Activated CD8-positive, alpha-beta memory T cell treated with anti-CD3 and anti-CD28 coated beads for 48 hours (primary cell): ENCODE measurements at places on chromosomes 3 and 15.

DNA sequence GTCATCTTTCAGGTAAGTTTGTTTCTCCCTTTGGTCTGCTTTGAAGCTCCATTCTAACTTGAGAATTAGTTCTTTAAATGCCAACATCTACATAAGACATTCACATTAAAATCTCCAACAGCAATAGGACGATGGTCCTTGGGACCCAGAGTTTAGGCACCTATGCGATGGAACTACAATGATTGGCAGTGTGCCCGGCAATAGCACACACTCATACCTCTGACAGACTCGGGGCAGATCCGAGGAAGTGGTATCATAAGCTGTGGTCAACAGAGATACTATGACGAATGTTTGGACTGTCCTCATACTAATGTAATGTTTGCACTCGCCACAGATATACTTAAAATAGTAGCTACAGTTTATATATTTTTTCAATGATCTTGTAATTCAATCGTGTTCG is 34.2 kb upstream of the NR2F2 start:
- no peak for DNase-seq

DNA sequence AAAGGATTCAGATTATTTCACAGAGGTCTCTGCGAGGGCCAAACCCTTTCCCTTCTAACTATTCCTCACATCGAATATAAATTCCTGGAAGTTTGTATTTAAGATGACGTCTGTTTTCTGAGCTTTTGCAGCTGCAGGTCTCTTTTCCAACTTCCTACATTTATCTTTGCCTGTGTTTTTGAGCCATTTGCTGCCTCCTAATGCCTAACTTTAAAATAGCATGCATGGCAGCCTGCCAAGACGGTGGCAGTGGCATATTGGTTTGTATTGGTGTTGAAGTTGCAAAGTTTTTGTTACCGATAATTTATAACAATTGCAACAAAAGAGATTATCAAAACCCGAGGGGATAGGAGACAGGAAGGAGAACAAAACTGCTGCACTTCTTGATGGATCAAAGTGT is 187.1 kb upstream of the DNAJC19 start:
- no peak for DNase-seq

DNA sequence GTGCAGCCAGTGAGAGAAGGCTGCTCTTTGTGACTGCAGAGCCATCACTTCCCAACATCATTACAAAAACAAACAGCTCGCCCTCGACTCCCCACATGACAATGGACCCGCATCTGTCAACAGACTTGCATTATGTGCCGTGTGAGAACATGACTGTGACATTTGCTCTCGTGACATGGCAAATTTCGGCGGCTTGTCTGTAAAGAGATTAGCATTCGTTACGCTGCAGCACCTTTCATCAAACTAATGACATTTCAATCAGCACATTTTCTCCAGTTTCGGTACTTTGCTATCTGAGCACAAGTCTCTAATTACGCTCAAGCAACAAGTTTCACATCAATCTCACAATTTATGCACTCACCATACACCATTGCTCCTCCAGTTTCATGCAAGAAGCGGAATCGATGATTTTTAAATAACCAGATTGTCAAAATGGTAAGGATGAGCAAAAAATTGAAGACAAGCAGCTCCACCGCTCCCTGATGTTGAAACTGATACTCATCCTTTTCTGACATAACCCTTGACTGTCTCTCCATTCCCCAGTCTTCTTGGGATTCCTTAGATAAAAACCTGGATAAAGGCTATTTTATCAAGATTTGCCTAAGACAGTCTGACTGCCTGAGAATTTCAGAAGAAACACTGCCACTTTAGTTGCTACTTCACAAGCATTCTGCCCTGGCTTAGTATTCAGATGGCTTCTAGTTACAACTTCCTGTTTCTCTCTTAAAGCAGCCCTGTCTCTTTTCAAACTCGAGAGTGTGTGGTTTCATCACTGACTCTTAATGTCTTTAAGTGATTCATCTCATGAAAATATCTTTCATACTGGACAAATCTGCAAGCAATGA is at the start of gene SLC9A9:
SLC9A9 (minus strand) TSS at position 682 of the 845 bp plus-strand sequence; CDS start at position 536, 146 bp downstream.
- no peak for DNase-seq

GRCh38 chr3:112437146-112438022 is 61.9 kb downstream of the BTLA start:
- DNase-seq: no peak

GRCh38 chr3:108552267-108553159 is 36.7 kb downstream of the CIP2A start:
- DNase-seq: no peak
